Stimulated activated CD4-positive, alpha-beta T cell treated with anti-CD3 and anti-CD28 coated beads, Interleukin-4, amount 100 ng/mL, for 48 hours (primary cell): ENCODE measurements at places on chromosomes 5 and 9.

DNA sequence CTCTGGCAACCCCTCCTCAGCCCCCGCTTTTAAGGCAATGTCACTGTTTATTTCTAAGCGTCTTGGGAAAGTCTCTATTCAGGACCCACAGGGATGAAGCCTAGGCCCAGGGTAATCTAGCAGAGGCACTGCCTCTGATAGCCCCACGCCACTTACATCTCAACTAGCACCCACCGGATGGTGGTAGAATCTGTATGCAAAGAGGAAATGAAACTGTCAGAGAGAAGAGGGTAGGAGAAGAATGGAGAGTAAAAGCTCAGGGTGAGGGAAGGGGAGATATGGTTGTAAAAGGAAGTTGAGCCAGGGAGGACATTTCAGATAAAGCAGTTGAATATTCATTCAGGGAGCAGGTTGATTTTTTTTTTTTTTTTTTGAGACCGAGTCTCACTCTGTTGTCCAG, 3.0 kb downstream of the FRRS1L start:
- no peak for DNase-seq

DNA sequence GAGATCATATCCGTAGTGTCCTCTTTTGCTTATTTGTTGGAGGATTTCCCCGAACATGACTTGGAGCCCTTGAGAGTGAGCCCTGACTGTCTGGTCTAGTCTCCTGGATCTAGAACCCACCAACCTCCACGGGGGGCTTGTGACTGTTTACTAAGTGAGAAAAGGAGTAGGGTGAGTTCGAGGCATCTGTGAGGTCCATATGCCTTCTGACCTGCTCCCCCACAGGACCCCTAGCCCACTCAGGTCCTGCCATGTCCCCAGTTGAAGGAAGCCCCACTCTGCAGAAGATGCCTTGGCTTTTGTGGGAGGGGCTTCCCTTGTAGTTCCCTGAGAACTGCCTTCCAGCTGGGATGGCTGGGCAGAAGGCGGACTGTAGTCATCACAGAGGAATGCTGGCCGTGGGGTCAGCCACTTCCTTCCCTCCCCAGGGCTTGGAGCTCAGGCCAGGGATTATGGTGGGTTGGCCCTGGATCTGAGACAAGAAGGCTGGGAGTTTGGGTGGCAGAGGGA, 7.0 kb upstream of the IRF1 start:
- DNase-seq = no peak

GRCh38 chr5:126233256-126233655, 190.0 kb upstream of the GRAMD2B start:
- DNase-seq = no peak

GRCh38 chr5:170782438-170782837, 1.1 kb upstream of the GABRP start:
- DNase-seq = no peak

DNA sequence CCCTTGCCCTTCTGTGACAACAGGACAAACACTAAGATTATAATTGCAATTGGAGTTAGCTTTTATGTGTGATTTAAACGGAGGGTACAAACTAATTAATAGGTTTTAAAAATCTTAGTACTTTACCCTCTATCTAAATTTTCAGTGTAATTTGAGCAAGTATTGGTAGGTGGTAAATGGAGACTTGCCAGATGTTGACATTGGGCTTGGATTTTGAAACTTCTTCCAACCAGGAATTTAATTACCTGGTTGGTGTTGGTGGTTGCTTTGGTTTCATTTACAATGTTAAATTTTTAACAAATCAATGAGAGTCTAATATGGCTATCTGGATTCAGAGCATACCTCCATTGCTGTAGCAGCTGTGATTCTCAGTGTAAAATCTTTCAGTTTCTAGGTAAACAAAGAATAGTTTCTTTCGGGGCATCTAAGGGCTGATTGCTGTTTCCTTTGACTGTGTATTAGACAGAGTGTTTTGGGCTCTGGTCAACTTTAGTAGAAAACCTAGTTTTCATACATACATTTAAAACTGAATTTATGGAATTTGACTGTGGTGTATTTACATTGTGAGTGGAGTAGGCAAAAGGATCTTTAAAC, 1.9 kb downstream of the DAPK1 start:
- DNase-seq = no peak

DNA sequence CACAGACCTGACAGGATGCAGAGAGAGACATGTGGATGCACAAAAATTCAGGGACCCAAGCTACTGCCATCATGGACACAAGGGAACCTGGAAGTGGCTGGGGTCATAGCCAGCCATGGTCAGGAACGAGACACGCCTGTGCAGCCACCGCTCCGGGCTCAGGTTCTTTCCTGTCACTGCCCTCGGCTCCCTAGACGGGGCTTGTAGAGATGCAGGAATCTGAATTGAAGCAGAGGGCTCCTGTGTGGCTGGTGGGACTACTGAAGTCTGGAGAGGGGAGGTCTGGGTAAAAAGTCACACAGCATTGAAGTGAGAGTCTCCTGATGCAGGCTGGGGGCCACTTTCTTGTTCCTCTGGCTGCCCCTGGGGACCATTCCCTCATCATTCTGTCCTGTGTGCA, 32.3 kb upstream of the PTGS1 start:
- no peak for DNase-seq

GRCh38 chr9:121182989-121183388, 18.7 kb downstream of the RAB14 start:
- DNase-seq = no peak

DNA sequence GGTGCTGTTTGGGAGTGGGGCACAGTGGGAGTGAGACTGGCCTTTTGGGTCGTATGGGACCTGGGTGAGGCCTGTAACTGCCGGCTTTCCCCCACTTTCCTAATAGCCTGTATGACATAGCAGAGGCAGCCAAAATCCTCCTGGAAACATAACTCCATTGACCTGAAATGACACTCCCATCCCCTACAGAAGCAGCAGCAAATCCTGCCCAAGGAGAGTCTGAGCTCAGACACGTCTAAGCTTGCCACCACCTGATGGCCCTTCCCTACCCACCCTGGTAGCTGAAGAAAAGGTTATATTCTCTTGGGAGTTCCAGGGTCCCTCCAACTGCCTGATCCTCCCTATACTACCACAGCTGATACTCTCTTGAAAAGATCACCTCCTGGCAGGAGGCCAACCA, 179.8 kb upstream of the ARRDC3 start:
- no peak for DNase-seq

GRCh38 chr5:148965511-148966265, 97.2 kb downstream of the SH3TC2 start:
- no peak for DNase-seq

GRCh38 chr5:96197347-96197746, 235.7 kb upstream of the ELL2 start:
- DNase-seq = no peak

GRCh38 chr5:103347716-103348423, 89.3 kb downstream of the MACIR start:
- DNase-seq = no peak

DNA sequence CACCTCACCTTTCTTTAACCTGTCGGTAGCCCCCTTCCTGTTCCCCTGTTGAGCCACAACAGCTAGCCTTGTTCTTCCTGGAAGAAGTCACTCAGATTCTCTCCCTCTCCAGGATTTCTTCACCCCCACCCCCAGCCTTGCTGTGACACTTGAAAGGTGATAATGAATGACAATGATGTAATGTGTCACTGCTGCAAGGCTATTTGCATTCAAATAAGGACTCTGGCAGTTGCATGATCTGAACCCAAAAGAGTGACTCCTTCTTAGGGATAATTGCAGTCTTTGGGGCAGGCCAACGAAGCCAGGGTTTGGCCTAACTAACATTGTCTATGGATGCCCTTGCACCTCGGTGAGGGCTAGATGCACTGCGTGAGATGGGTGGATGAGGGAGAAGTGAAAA, 154.4 kb upstream of the CLINT1 start:
- DNase-seq = no peak

GRCh38 chr5:169751490-169751889, 114.4 kb downstream of the DOCK2 start:
- no peak for DNase-seq

DNA sequence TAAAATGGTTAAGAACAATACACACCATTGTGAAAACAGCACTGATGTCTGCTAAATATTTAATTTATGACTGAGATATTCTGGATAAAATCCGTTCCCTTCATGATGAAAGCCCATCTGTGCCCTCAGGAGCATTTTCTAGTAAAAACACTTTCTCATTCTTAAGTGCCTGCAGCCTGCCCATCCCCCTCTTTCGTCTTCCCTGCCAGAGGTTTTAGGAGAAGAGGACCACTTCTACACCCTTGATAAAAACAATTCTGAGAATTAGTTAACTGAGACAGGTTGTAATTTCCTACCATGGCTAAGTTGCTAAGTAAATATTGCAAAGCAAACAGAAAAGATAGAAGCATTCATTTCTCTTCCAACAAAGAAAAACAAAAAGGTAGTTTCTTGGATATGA, 272.6 kb downstream of the ATPSCKMT start:
- DNase-seq = no peak

- no peak for DNase-seq
Observed at GRCh38 chr5:71475788-71476384, 20.4 kb downstream of the BDP1 start.

- no peak for DNase-seq
Observed at GRCh38 chr9:99162759-99163364, 57.9 kb downstream of the TGFBR1 start.

- no peak for DNase-seq
Observed at GRCh38 chr5:158514319-158514985, 585.3 kb downstream of the EBF1 start.

- DNase-seq = no peak
Observed at GRCh38 chr9:76424491-76424890, 30.3 kb upstream of the RFK start.

DNA sequence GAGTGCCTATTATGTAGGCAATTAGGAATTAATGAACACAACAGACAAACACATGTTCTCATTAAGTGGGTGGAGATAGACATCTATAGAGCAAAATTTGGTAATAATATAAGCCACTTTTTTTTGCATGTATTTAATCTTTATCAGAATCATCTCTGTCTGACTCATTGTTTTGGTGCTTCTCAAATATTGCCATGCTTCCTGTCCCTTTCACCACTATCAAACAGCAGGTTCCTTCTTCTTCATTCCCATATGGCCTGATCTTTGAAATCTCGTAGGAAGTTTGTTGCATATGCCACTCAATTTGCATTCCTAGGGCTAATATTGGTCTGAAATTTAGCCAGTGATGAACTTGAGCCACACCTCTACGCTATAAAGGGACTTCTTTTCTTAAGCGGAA, 128.9 kb upstream of the SPEF2 start:
- DNase-seq = no peak

DNA sequence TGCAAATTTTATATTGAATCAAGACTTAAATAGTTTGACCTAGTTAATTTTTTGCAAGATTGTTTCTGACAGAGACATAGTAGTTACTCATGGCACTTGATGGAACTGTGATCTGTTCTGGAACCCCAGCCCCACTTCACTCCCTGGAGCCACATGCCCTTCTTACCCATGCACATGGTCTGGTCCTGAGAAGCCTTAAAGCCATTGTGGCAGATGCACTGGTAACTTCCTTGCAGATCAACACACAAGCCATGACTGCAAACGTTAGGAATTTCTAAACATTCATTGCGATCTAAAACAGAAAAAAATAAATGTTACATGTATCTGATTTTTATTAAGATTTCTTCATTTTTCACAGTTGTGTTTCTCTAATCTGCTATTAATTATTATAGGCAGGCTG, 221.2 kb downstream of the SLC12A2 start:
- DNase-seq = no peak

- no peak for DNase-seq
Observed at GRCh38 chr5:80204808-80205614, 50.8 kb downstream of the SERINC5 start.

GRCh38 chr5:71573591-71573990, 13.5 kb upstream of the MCCC2 start:
- no peak for DNase-seq

- DNase-seq = no peak
Observed at GRCh38 chr9:119834064-119834620, 464.9 kb upstream of the BRINP1 start.

DNA sequence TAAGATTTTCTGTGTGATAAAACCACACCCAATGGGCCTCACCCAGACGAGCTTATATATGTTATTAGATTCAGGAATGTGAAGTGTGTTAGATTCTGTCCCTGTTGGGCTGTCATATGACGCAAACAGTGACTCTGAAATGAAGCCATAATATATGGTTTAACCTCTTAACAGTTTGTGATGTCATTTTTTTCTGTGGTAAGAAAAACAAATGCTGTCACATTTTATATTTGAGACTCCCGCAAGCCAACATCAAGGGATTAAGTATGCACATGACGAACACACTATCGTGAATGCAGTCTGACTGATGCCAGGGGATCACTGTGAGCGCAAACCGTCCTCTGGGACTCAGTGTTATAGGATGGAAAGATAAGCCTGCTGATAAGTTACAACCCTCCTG, 321.7 kb downstream of the SH3GL2 start:
- DNase-seq = no peak
